Suppressor macrophage (primary cell): ENCODE measurements at places on chromosomes 12 and 14.
A peak's percentile ranks its signal among the peaks of the same experiment; 100 is the strongest.

DNA sequence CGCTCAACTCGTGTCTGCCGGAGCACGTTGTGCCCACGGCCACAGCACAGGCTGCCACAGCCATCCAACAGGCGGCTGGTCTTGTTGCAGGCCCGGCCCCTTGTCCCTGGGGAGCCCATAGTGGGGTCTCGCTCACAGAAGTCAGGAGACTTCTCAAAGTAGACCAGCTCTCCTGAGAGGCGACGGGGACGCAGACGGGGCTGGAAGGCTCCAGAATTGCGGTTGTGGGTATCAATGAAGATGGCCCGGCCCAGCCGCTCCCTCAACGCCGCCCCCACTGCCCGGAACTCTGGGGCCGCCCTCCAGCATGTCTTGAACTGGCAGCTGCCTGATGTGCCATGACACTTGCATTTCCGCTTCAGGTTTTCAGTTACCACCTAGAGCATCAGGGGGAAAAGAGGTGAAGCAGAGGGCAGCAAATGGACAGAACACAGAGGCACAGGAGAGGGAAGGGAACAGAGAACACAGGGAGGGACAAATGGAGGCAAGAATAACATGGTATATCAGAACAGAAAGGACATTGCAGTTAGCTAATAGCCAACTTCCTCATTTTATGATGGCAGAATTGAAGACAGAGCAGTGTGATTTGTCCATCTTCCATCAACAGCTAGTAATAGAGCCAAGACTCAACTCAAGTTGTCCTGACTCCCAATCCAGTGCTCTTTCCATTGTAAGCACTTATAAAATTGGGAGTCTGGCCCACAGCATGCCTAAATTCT, 5.2 kb downstream of the WNT10B start:
- DNase-seq, result peak; percentile 61

- peak; percentile 62 for DNase-seq
Observed at GRCh38 chr12:8513256-8513655, at the start of gene CLEC4D. TSS of gene CLEC4D (plus strand) at chr12:8513503. CDS start at chr12:8513733, 230 bp downstream.

- no peak for DNase-seq
Observed at GRCh38 chr14:60509438-60510253, 700 bp downstream of the SIX6 start.

DNA sequence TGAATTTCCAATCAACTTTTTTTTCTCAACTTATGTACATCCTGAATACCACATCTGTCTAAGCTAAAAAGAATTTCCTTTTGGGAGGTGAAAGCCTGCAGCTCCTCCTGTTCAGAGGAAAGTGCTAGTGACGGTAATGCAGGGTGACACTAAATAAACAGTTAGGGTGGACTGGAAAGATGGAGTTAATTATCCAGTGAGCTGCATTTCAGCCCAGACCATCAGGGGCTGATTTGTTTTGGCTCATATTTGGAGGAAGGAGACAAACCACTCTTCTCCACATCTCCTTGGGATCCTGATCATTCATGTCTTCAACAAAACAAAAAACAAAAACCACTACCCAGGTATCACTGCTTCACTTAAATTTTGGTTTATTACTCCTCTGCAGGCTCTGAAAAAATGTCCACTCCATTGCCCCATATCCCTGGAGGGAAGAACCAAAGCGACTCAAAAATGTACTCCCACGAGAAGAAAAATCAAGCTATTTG, 5.1 kb upstream of the SIX1 start:
- DNase-seq, result no peak

DNA sequence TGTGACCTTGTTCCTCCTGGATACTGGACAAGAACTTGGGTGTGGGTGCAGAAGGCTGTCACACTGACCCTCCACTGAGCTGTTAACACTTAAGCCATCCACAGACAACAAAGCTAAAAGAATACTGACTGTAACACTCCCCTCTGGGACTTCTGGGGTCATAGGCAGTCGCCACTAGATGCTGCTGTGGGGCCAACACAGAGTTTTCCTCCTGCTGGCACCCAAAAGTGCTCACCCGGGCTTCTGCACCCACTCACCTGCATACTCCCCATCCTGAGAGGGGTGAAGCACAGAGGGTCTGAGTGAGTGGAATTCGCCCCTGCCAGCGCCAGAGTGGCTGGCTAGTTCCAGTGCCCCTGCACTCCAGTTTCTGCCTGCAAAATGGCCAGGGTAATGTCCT, 422.4 kb upstream of the LMO3 start:
- no peak for DNase-seq

GRCh38 chr14:37122288-37122687, 50.1 kb downstream of the SLC25A21 start:
- no peak for DNase-seq

GRCh38 chr14:88327497-88327896, 4.4 kb upstream of the KCNK10 start:
- DNase-seq, result no peak

DNA sequence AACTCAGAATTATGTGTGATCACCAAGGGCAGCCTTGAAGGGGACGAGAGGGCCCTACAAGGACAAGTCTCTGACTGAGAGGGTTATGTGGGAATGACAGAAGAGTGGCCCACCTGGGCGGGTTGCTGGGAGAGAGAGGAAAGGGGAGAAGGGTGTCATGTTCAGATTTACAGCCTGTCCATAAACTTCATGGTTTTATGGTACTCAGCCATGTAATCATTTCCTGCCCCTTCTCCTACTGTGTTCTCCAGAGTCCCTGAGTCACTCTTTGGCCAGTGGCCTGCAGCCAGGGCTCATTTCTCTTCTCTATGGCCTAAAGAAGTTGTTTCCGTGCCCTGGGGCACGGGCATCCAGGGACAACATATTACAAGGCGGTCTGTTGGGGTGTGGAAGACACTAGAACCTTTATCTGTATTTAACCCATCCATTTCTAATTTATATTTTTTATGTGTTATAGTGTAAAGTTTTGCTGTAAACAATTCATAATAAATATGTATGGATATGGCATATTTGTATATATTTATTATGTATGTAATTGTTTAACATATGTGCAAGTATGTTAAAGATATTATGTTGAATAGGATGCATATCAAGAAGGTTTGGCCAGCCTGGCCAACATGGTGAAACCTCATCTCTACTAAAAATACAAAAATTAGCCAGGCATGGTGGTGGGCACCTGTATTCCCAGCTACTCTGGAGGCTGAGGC, 26.9 kb downstream of the DDX47 start:
- DNase-seq, result no peak
